H9 (cell line): ENCODE measurements at places on chromosomes 5 and 9. TPM values are rescaled to one million over a fixed set of nuclear protein-coding genes. Genes with fewer than 3 reads are reported as not detected.

The TRUB2 gene
- total RNA-seq, result 38.3 and 39.8 TPM in 2 replicates

DNA sequence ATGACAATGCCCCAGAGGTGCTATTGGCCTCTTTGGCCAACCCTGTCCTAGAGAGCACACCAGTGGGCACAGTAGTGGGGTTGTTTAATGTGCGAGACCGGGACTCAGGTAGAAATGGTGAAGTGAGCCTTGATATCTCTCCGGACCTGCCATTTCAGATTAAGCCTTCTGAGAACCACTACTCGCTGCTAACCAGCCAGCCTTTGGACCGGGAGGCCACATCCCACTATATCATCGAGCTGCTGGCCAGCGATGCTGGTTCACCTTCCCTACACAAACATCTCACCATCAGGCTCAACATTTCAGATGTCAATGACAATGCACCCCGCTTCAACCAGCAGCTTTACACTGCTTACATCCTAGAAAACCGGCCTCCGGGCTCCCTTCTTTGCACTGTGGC, 1.4 kb downstream of the PCDHGC5 start:
- H3K36me3 ChIP-seq, result peaks cover 22% of the 10 kb centered on the region
- no peak overlapping the region for H3K4me3 ChIP-seq
- no peak for DNase-seq

The ORM2 gene
- total RNA-seq, result 1.2 and 1.4 TPM in 2 replicates

DNA sequence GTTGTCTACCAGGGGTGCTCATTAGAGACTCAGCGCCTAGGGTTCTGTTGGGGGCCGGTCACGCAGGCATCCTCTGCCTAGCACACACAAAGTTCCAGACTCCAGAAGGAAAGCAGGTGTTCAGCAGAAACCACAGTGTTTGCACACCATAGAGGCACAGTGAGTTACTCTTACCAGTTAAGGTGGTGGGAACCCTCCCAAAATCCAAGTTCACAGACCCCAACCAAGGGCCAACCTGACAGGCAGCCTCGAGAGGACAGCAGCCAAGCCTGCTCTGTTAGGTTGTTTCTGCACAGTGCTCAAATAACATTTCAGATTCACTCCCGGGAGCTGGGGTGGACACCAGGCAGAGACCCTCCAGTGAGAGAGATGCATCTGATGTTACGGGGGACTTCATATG, 36.2 kb downstream of the SECISBP2 start:
- no peak overlapping the region for H3K4me3 ChIP-seq
- peaks cover 99% of the 10 kb centered on the region for H3K36me3 ChIP-seq
- H3K27ac ChIP-seq, result no peak overlapping the region
- no peaks in the 10 kb centered on the region for H3K4me1 ChIP-seq

GRCh38 chr5:173493846-173494245, 122.6 kb downstream of the BOD1 start:
- DNase-seq, result peak; percentile 23
- peaks cover 2% of the 10 kb centered on the region; the same call in 1 of the 2 replicates for H3K4me1 ChIP-seq
- no peak overlapping the region for H3K27ac ChIP-seq
- H3K4me3 ChIP-seq, result no peak overlapping the region

- DNase-seq, result no peak
- H3K4me3 ChIP-seq, result peak overlapping the region; percentile 79
- no peaks in the 10 kb centered on the region for H3K27me3 ChIP-seq
- no peak overlapping the region for H3K27ac ChIP-seq
- H3K4me1 ChIP-seq, result no peaks in the 10 kb centered on the region
- H3K36me3 ChIP-seq, result no peaks in the 10 kb centered on the region
Measured at GRCh38 chr9:83622433-83622938, 457 bp upstream of the IDNK start.

The PCDHGA4 gene
- 2.3 and 2.6 TPM in 2 replicates for total RNA-seq

GRCh38 chr5:96522635-96523355, 89.7 kb upstream of the PCSK1 start:
- H3K4me1 ChIP-seq, result no peaks in the 10 kb centered on the region
- no peak overlapping the region for H3K27ac ChIP-seq
- no peaks in the 10 kb centered on the region for H3K36me3 ChIP-seq
- no peak for DNase-seq

The CCIN gene
- total RNA-seq, result 0.11 TPM in 1 of 2 replicates, not detected in the other

- DNase-seq, result no peak
- H3K36me3 ChIP-seq, result no peaks in the 10 kb centered on the region
- H3K27ac ChIP-seq, result no peak overlapping the region
- no peak overlapping the region for H3K4me3 ChIP-seq
Measured at GRCh38 chr9:110266795-110267194, 10.5 kb upstream of the TXN start.

The GPR151 gene
- total RNA-seq, result not detected in 2 replicates

The RNF208 gene
- 7.7 and 8.1 TPM in 2 replicates for total RNA-seq

DNA sequence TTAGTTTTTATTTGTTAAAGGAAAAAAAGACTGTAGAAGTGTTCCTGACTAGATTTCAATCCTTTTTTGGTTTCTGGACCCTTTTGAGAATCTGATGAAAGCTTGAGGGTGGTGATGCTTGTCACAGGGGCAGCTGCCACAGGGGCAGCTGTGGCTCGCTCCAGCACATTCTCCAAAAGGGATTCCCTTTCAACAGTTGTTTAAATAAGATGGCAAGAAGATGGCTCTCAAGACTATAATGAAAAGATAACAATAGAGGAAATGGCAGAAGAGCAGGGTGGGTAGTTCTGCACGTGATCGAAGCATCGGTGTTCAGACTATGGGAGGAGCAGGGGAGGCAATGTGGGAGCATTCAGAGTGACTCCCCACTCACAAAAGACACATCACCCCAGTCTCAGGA, 46.5 kb upstream of the TNFAIP8 start:
- no peaks in the 10 kb centered on the region for H3K27me3 ChIP-seq
- no peak overlapping the region for H3K27ac ChIP-seq
- no peak for DNase-seq

DNA sequence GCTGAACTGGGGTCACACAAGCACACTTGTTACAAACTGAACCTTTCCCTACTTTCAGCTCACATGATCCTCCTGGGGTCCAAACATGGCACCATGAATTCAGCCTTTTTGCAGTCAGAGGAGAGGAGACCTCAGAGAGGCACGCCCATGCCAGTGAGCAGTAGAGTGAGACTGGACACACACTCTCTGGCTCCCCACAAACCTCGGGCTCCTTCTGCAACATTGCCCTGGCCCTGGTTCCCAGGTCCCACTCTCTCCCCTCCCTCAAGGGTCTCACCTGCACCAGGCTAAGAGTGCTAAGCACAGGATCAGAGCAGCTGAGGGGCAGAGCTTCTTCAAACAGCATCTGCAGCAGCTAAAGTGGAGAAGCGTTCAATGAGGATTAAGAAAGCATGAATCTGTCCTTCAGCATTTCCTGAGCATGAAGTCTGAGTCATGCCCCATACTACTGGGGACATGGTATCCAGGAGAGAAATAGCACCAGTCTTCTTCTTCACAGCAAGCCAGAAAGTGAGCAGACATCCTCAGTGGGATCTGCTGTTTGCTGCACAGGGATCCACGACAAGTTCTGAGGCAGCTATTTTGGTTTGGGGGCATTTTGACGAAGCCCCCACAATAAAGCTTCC, 27.2 kb downstream of the SLC35A4 start:
- H3K27me3 ChIP-seq, result no peaks in the 10 kb centered on the region
- no peak overlapping the region for H3K4me3 ChIP-seq
- H3K27ac ChIP-seq, result no peak overlapping the region
- no peaks in the 10 kb centered on the region for H3K4me1 ChIP-seq
- no peaks in the 10 kb centered on the region for H3K36me3 ChIP-seq

The IL3 gene
- total RNA-seq, result not detected in 2 replicates

GRCh38 chr9:107685901-107686300, 196.3 kb upstream of the KLF4 start:
- H3K4me1 ChIP-seq, result no peaks in the 10 kb centered on the region; the same call in 1 of the 2 replicates
- DNase-seq, result no peak
- H3K27ac ChIP-seq, result no peak overlapping the region
- H3K36me3 ChIP-seq, result no peaks in the 10 kb centered on the region; the same call in 1 of the 3 replicates

DNA sequence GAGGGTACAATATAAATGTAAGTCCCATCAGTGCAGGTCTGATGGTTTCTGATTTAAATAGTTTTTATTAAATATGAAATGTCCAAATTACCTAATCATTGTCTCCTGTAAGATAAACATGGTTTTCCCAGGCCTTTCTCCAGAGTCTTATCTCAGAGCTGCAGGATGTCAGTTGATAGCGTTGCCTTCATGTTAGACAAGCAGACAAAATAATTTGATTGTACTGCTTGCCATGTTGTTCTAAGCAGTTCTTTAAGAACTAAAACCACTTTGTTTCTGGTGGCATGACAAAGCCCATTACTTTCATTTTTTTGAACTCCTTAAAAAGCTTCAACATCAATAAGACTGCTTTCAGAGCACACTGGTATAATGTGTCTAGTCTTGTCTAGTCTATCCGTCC, 1073.5 kb downstream of the MAT2B start:
- no peak for DNase-seq
- H3K27ac ChIP-seq, result no peak overlapping the region
- no peaks in the 10 kb centered on the region for H3K4me1 ChIP-seq
- no peak overlapping the region for H3K4me3 ChIP-seq

- no peak overlapping the region for H3K27ac ChIP-seq
- no peaks in the 10 kb centered on the region for H3K27me3 ChIP-seq
- H3K4me1 ChIP-seq, result no peaks in the 10 kb centered on the region
Measured at GRCh38 chr5:2904399-2904798, 152.9 kb upstream of the IRX2 start.
